ENCODE measurements at places on chromosomes 11 and 22.

- H3K27me3 ChIP-seq = no peaks in the 10 kb centered on the region
- H3K36me3 ChIP-seq = no peaks in the 10 kb centered on the region
- peak overlapping the region; percentile 99 for H3K27ac ChIP-seq
- H3K4me1 ChIP-seq = peaks cover 82% of the 10 kb centered on the region
- H3K4me3 ChIP-seq = no peak overlapping the region
- DNase-seq = peak; percentile 53
Observed at GRCh38 chr22:27130906-27131305, 473.5 kb downstream of the MIAT start.

DNA sequence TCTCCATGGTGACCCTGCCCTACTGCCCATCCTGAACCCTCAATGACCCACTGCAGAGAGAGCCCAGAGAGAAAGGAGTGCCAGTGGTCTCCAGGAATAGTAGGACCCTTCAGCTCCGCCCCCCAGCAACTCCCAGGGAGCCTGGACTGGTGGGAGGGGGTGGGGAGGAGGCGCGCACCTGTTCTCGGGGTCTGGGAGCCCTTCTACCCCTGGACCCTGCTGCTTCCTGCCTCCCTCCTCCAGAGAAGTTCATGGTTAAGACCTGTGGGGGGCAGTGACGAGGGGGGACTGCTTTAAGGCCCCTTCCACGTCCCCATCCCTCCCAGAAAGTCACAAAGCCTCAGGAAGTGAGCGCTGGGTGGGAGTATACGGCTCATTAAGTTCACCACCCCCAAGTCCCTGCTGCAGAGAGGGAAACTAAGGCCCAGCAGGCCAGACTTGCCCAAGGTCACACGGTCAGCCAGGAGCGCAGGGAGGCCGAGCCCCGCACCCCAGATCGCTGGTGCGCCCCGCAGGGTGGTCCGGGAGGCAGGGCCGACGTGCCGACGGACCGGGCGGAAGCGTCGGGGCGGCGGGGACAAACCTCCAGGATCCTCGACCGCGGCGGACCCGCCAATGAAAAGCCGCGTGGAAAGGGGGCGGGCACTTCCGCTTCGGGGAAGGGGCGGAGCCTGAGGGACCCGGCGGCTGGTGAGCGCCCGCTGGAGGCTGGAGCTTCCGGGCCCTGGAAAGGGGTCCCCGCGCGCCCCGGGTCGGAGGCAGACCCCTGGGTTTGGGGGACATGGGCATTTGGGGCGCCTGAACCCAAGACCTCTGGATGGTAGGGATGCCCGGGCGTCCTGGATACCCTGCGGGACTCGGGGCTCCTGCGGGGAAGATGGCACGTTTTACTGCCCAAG, at the start of the genes NUDT22 and TRPT1:
TSS of gene NUDT22 (plus strand) at position 667 of the 899 bp plus-strand sequence. CDS start 379 bp downstream, outside the sequence.
TSS of gene TRPT1 (minus strand) at position 579 of the 899 bp plus-strand sequence. CDS start at position 253, 326 bp downstream.
- peak within 1 kb of the TSS; percentile 78 for H3K27ac ChIP-seq
- H3K4me3 ChIP-seq = peak within 1 kb of the TSS; percentile 97
- H3K4me1 ChIP-seq = peaks cover 40% of the 10 kb centered on the region

GRCh38 chr11:2443881-2444820, at the start of gene TRPM5:
TRPM5 (minus strand) TSS chr11:2444514; CDS start chr11:2423036, 21,478 bp downstream.
- H3K27ac ChIP-seq = peak within 1 kb of the TSS; percentile 27
- H3K4me3 ChIP-seq = peak within 1 kb of the TSS; percentile 88
- peaks cover 57% of the 10 kb centered on the region for H3K4me1 ChIP-seq
- DNase-seq = no peak

- peaks cover 22% of the 10 kb centered on the region for H3K4me1 ChIP-seq
- H3K4me3 ChIP-seq = no peak overlapping the region
- H3K27ac ChIP-seq = peak overlapping the region; percentile 8
- peaks cover 33% of the 10 kb centered on the region for H3K36me3 ChIP-seq
- DNase-seq = no peak
Observed at GRCh38 chr22:43182726-43183125, 4.2 kb downstream of the TTLL12 start.

- no peak overlapping the region for H3K4me3 ChIP-seq
- H3K4me1 ChIP-seq = no peaks in the 10 kb centered on the region
- H3K27me3 ChIP-seq = no peaks in the 10 kb centered on the region
- no peak for DNase-seq
Observed at GRCh38 chr22:36052505-36052941, 23.9 kb upstream of the RBFOX2 start.

- H3K27ac ChIP-seq = no peak overlapping the region
- no peaks in the 10 kb centered on the region for H3K27me3 ChIP-seq
- H3K36me3 ChIP-seq = no peaks in the 10 kb centered on the region
- DNase-seq = no peak
- no peak overlapping the region for H3K4me3 ChIP-seq
- peaks cover 24% of the 10 kb centered on the region for H3K4me1 ChIP-seq
Observed at GRCh38 chr22:38040953-38041759, 16.0 kb upstream of the PICK1 start.

Data from CD14-positive monocyte (primary cell).